ENCODE measurements at places on chromosomes 2 and 18.

DNA sequence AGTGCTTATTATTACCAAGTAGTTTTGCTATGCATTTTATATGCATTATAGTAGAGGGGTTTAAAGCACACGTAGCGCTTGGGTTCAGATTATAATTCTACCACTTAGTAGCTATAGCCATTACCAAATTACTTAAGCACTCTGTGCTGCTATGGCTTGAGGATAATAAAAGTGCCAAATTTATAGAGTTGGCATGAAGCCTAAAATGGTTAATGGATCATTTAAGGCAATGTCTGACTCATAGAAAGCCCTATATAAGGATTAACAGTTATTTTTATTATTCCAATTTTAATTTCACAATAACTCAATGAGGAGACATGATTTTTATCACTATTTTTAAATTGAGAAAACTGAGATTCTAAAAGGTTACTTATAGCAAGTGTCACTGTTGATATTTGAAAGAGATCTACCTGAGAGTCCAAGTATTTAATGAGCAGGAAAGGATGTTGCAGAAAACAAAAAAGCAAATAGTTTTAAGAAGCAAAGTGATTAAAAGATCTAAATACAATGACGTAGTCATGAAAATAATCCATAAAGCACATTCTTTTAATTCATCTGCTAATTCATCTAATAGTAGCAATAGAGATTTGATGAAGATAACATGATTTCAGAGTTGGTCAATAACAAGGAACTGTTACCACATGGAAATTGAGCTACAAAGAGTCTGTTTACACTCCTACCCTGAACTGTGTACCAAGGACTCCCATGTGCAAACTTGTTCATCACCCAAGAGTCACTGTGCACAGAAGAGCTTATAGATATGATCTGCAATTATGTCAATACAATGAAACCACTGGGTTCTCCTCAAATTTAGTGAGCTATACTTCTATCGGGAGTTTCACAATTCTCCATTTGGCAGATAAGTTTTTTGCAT lies 78.8 kb upstream of the DTNA start:
- DNase-seq, result no peak

GRCh38 chr2:229675569-229675968 lies 38.8 kb downstream of the DNER start:
- DNase-seq, result no peak

DNA sequence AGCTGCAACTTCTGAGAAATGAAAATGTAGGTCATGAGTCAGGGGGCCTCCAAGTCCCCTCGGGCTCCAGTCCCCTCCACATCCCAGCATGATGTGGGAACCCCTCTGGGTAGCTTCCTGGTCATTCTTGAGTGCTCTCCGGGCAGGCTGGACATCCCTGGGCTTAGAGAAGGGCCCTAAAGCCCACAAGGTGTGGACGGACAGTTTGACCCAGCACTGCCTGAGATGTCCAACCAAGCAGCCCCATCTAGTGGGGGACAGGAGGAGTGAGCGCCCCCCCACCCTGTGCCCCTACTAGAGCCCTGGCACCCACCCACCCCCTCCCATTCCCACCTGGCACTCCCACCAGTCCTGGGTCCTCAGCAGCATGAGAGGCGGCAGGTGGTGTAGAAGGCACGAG lies 46.0 kb downstream of the CYP27C1 start:
- DNase-seq, result no peak

DNA sequence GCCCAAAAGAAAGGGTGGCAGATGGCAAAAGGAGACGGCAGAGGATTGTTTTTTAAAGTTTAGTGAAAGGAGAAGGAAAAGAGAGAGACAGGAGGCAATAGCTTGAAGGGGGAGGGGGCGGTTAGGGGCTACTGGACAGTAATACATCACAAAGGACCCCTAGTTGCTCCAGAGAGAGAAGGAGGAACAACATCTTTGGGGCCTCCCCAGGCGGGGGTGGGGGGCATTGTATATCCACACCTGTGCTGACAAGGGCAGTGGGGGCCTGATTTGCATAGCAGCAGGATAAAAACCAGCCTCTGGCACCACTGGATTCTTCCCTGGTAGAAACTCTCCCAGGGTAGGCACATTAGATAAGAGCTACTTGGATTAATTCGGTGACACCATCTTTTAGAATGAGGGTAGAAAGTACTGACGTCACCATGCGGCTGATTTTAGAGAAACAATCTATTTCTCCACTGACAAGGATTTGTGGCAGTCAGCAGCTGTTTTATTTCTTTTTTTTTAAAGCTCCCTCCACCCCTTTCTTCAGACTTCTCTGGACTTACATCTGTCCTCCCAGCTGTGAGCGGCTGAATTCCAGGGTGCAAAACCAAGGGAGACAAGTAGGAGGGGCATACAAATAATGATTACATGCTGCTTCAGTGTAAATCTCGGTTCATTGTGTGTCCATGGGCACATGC lies 199.8 kb upstream of the NRP2 start:
- no peak for DNase-seq

GRCh38 chr2:75180476-75180875 lies 18.8 kb downstream of the TACR1 start:
- DNase-seq, result no peak

- DNase-seq, result no peak
These were observed 6.7 kb upstream of the CLK1 start for GRCh38 chr2:200871151-200871550.

All from NCI-H1048 (cell line).